Prostate gland (tissue), 2 donors: ENCODE measurements at places on chromosomes 11 and 22. TPM values are rescaled to one million over a fixed set of nuclear protein-coding genes. Genes with fewer than 3 reads are reported as not detected.

CENPM gene
- 10.3 TPM for total RNA-seq

DNA sequence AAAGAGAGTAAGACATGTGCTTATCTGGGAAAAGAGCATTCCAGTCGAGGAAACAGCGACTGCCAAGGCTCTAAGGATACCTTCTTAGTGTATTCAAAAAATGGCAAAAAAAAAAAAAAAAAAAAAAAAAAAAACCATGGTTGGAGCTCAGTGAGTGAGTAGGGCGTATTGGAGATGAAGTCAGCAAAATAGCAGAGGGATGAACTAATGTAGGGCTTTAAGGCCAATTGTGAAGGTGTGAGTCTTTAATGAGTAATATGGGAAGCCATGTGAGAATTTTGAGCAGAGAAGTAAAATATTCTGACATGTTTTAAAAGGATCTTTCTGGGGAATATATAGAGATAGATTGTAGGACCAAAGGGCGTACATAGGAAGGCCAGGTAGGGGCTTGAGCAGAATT is 498.6 kb upstream of the ISX start:
- DNase-seq = no peak
- H3K36me3 ChIP-seq = no peaks in the 10 kb centered on the region
- H3K4me1 ChIP-seq = no peaks in the 10 kb centered on the region
- H3K27me3 ChIP-seq = no peaks in the 10 kb centered on the region
- H3K27ac ChIP-seq = no peak overlapping the region

GRCh38 chr22:44901301-44901700 is 108.5 kb downstream of the PHF21B start:
- H3K27ac ChIP-seq = no peak overlapping the region
- H3K36me3 ChIP-seq = no peaks in the 10 kb centered on the region
- no peak overlapping the region for H3K4me3 ChIP-seq
- H3K4me1 ChIP-seq = no peaks in the 10 kb centered on the region

GRCh38 chr11:76415073-76415472 is 29.7 kb upstream of the EMSY start:
- no peak overlapping the region for H3K4me3 ChIP-seq
- no peaks in the 10 kb centered on the region for H3K27me3 ChIP-seq
- no peak for DNase-seq
- H3K27ac ChIP-seq = no peak overlapping the region
- no peaks in the 10 kb centered on the region for H3K36me3 ChIP-seq
- no peaks in the 10 kb centered on the region for H3K4me1 ChIP-seq

RFPL1 gene
- 1.7 TPM for total RNA-seq

GRCh38 chr11:108909921-108910320 is 245.1 kb downstream of the DDX10 start:
- no peaks in the 10 kb centered on the region for H3K36me3 ChIP-seq
- no peak overlapping the region for H3K4me3 ChIP-seq
- H3K4me1 ChIP-seq = no peaks in the 10 kb centered on the region
- no peak for DNase-seq
- no peaks in the 10 kb centered on the region for H3K27me3 ChIP-seq
- no peak overlapping the region for H3K27ac ChIP-seq

ASRGL1 gene
- 27.6 TPM for total RNA-seq

GRCh38 chr11:70519117-70519516 is 120.8 kb downstream of the CTTN start:
- no peaks in the 10 kb centered on the region for H3K36me3 ChIP-seq
- DNase-seq = no peak
- H3K27me3 ChIP-seq = no peaks in the 10 kb centered on the region

DNA sequence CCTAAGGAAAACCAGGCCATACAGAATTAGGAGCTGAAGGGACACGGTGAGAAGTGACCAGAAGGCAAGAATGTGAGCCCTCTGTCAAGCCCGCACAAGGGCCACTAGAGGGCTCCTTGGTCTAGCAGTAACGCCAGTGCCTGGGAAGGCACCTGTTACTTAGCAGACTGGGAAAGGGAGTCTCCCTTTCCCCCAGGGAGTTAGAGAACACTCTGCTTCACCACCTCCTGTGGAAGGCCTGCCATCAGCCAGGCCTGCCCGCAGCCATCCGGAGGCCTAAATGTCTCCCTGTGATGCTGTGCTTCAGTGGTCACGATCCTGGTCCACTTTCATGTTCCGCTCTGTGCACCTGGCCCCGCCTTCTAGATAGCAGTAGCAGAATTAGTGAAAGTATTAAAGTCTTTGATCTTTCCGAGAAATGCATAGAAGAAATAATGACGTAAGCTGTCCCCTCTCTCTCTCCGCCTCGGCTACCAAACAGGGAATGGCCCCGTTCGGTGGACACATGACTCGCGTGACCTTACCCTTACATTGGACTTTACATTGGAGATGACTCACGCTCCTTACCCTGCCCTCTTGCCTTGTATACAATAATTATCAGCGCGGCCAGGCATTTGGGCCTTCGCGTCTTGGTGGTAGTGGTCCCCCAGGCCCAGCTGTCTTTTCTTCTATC is 10.7 kb upstream of the GSTP1 start:
- no peaks in the 10 kb centered on the region for H3K36me3 ChIP-seq
- no peaks in the 10 kb centered on the region for H3K27me3 ChIP-seq
- H3K4me3 ChIP-seq = no peak overlapping the region
- DNase-seq = peak; percentile 43

- peaks cover 2% of the 10 kb centered on the region for H3K4me1 ChIP-seq
- no peaks in the 10 kb centered on the region for H3K36me3 ChIP-seq
- H3K4me3 ChIP-seq = no peak overlapping the region
- no peak overlapping the region for H3K27ac ChIP-seq
- H3K27me3 ChIP-seq = no peaks in the 10 kb centered on the region
- no peak for DNase-seq
These were observed 5.7 kb upstream of the HINFP start for GRCh38 chr11:119115484-119116234.
